Ovary (tissue), 10 donors: ENCODE measurements at places on chromosomes 13 and 19. TPM values are rescaled to one million over a fixed set of nuclear protein-coding genes. Genes with fewer than 3 reads are reported as not detected.

- DNase-seq, result no peak
Observed at GRCh38 chr13:95231393-95231792, 69.9 kb downstream of the ABCC4 start.

GRCh38 chr19:3572132-3572854 lies 451 bp upstream of the HMG20B start:
- DNase-seq, result peak; percentile 99

- DNase-seq, result no peak
Observed at GRCh38 chr13:73428706-73429105, 369.9 kb downstream of the KLF5 start.

DNA sequence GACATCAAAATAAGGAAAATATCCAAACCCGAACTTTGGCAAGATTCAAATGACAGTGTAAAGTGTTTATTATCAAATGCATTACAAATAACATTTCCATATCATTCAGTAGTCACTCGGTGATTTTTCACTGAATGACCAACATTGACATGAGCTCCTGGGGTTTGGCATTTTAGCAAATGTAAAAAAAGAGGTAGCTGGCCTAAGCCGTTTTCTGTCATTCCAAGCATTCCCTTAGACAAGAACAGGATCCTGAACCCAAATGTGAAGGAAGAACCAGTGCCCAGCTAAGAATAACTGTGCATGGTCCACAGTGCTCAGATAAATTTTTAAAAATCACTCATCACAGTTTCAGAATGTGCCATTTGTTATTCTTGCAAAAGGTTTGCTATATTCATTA lies 327.9 kb downstream of the GPC6 start:
- DNase-seq, result no peak

DNA sequence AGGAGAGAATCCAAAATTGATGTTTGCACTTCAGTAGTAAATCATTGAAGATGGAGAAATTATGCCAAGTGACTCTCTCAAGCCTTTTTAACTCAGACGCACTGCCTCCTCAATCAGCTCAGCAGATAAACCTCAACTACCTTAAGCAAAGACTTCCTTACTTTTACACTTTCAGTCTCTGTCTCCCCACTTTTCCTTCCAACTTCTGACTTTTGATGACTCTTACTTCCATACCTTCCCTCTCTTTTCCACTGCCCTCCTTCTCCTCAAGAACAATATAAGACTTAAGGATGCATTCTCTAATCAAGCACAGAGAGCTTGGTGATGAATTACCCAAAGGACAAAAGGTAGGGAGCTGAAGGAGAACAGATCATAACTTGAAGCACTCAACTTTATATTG lies 4.8 kb upstream of the DACH1 start:
- DNase-seq, result no peak

The CDC37 gene
- total RNA-seq, result 112 TPM

The CEACAM6 gene
- total RNA-seq, result not detected
